ENCODE measurements at places on chromosomes 7 and 10.
A peak's percentile ranks its signal among the peaks of the same experiment; 100 is the strongest.

- DNase-seq = no peak
Observed at GRCh38 chr7:74302745-74303221, 13.6 kb downstream of the CLIP2 start.

DNA sequence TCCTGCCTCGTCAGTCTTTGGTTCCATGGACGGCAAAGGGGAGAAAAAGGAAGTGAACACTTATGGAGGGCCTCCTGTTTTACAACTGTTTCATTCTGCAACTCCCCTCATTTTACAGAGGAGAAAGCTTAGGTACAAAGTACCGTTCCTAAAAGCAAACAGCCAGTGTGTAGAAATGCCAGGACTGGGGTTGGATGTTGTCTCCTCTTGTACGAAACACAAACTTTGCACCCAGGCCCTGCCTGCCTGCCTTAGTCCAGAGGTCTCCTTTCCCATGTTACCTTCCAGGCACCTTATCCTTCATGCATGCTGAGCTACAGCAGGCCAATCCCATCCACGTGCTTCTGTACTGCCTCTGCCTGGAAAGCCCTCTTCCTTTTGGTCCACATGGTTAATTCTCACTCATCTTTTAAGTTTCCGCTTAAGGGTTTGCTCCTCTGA, 86.0 kb downstream of the ICA1 start:
- no peak for DNase-seq

DNA sequence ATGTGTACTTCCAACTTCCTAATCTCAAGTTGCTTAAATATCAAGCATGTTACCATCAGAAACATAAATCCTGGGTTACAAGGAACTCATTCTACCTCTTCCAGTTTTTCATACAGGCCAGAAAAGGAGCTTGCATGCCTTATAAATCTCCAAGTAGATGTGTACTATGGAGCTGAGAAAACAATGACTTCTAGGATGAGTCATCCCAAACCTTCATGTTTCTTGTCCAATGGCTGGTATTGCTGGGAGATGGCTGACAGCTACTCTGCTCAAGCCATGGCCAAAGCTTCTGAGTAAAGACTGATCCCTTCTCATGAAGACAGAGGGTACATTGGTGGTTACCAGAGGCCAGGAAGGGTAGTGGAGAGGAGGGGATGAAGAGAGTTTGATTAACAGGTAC, 8.6 kb downstream of the RAPGEF5 start:
- DNase-seq = no peak

DNA sequence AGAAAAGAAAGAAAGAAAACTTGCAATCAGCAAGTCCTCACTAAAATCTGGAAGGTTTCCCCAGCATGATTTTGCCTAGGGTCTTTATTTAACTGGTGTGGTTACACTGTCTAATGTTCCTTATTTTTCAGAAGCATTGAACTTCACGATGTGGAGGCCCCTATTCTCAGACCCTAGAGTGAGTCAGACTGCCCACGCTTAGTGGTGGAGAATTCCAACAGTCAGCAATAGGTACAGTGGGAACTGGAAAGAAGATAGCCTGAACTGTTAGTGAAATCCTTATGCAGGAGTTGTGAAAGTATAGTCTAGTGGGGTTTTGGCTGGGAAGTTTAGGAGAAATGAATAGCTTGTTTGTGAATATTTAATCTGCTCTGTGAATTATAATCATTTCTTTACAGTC, 115.0 kb downstream of the FZD1 start:
- no peak for DNase-seq

GRCh38 chr7:149831741-149832219, 6.4 kb upstream of the ZNF862 start:
- no peak for DNase-seq

DNA sequence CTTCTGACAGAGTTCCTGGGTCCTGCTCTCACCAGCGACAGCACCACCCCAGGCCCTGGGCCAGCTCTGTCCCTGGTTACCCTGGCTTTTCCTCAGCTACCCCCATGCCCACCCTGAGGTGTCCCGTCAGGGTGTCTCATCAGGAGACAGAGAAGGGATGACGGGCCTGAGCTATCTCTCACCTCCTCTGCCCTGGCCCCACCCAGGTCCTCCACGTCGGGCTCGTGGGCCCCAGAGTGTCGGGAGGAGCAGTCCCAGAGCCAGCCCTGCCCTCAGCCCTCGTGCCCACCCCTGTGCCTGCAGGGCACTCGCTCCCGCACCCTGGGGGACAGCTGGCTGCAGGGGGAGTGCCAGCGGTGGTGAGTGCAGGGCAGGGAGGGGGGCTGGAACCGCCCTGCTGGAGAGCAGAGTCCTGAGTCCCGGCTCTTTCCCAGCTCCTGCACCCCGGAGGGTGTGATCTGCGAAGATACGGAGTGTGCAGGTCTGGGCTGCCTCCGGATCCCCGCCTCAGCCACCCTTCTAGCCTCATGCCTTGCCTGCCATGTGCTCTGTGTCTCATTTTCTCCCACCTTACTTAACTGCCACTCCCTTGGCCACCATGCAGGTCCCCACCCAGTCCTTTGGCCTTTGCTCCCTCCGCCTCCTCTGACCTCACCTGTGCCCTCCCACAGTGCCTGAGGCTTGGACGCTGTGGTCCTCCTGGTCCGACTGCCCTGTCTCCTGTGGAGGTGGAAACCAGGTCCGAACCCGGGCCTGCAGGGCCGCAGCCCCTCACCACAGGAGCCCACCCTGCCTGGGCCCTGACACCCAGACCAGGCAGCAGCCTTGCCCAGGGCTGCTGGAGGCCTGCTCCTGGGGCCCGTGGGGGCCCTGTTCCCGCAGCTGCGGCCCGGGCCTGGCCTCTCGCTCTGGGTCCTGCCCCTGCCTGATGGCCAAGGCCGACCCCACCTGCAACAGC, 16.7 kb upstream of the ZNF862 start:
- DNase-seq = no peak

DNA sequence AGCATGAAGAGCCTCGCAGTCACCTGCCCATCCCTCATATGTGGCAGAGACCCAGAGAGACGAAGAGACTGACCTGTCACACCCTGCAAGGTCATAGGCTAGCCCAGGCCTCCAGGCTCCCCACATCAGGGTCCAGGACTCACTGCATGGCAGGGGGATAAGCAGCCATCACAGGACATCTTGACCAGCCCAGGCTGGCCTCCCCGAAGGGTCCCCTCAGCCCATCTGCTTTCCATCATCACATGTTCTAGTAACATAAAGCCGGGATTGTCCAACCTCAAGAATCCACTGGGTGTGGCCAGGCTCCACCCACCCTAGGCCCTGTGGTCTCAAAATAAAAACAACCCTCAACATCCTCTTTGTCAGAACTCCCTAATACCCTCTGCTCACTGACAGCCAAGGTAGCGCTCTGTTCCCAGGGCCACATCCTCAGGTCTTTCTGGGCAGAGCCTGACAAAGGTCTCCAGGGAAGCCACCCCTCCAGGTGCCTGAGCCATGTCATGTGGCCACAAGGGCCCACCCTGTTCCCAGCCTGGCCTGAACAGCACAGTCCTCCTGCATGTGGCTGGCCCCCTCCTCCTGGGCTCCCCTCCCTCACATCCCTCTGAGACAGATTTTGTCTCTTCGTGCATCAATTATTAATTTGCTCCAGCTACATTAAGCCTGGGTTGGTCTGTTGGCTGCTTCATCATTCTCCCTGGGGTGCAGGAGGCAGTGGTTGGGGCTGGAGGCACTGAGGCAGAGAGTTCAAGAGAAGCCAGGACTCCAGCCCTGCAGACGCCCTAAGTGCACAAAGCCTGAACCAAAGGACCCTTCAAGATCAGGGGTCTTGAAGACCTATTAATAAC, 131.8 kb upstream of the UNC5B start:
- no peak for DNase-seq

DNA sequence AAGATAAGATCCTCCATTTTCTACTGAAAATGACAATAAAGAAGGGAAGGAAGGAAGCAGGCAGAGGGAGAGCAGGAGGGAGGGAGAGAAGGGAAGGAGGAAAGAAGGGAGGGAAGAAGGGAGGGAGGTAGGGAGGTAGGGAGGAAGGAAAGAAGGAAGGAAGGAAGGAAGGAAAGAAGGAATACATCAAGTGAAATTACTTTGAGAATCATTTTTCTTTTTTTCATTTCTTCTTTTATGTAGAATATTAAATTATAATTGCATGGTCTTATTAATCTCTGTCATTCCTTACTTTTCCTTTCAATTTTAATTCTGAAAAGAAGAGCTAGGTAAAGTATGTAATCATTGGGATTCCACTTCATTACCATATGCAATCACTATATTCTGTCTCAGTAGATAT, 97.8 kb downstream of the PLXDC2 start:
- DNase-seq = no peak

GRCh38 chr7:81447351-81447952, 322.4 kb downstream of the HGF start:
- DNase-seq = peak; percentile 69

DNA sequence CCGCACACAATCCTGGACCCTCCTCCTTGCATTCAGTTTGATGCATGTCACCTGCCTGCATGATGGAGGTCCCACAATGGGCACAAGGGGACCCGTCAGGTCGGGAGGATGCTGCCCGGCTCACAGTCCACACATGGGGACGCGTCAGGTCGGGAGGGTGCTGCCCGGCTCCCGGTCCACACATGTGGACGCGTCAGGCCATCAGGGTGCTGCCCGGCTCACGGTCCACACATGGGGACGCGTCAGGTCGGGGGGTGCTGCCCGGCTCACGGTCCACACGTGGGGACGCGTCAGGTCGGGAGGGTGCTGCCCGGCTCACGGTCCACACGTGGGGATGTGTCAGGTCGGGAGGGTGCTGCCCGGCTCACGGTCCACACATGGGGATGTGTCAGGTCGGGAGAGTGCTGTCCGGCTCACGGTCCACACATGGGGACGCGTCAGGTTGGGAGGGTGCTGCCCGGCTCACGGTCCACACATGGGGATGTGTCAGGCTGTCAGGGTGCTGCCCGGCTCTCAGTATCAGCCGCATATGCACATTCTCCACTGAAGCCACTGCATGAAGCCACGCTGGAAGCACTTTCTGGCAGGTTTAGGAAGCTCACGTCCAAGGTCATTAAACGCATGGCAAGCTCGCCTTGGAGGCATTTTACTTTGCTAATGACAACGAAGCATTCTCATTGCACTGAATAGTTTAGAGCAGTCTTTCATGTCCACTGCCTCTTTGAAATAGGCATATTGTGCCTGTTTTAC, 50.3 kb downstream of the DIP2C start:
- DNase-seq = no peak

- no peak for DNase-seq
Observed at GRCh38 chr7:33155811-33156210, 26.4 kb downstream of the BBS9 start.

- DNase-seq = peak; percentile 68
Observed at GRCh38 chr7:75639071-75639885, 99.5 kb downstream of the HIP1 start.

GRCh38 chr10:50396491-50397311, 145.4 kb upstream of the ASAH2 start:
- no peak for DNase-seq

DNA sequence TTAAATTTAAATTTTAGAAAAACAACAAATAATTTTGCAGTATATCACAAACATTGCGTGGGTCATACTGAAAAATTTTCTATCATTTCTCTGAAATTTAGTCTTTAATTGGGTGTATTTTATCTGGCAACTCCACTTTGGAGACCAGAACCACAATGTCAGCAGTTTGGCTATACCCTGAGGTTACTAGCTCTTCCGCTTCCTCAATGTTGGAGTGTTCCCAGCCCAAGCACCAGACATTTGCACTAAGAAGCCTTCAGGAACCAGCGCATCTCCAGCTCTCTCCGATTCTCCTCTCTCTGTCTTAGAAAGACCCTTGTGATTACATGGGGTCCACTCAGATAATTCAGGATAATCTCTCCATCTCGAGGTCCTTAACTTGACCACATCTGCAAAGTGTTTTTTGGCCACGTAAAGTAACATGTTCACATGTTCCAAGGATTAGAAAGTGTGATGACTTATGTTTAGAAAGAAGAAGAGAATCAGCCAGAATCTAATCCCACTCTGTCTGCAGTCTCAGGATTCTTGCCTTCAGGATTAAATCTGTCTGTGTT, 43.1 kb upstream of the ADRB1 start:
- DNase-seq = no peak

DNA sequence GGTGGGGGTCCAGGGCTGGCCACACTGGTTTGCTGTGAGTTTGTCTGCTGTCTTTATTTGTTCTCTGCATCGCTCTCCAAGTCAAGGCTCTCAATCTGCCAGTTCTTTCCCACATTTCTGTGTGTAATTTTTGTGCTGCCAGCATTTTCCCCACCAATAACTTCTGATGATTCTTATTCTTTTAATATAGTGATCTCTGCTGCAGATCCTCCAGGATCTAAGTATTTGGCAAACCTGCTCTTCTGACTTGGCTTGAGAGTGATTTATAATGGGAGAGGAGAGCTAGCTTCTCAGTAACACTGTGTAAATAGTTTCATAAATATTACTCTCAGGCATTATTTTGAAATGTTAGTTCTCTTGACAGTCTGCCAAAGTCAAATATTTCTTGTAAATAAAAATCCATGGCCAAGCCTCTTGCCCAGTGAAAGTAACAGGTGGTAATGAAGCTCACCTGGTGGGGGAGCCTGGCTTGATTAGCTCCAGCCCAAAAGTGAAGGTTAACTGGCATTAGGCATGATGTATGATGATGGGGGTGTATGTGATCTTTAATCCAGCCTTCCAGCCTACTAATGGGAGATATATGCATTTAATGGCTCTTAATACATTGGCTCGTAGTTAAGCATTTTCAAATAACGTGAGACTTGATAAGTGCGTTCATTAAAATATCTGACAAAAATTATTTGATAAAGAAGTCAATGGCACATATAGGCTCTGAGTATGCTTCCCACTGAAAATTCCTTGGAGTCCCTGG, 1055.9 kb downstream of the KCNMA1 start:
- DNase-seq = no peak

DNA sequence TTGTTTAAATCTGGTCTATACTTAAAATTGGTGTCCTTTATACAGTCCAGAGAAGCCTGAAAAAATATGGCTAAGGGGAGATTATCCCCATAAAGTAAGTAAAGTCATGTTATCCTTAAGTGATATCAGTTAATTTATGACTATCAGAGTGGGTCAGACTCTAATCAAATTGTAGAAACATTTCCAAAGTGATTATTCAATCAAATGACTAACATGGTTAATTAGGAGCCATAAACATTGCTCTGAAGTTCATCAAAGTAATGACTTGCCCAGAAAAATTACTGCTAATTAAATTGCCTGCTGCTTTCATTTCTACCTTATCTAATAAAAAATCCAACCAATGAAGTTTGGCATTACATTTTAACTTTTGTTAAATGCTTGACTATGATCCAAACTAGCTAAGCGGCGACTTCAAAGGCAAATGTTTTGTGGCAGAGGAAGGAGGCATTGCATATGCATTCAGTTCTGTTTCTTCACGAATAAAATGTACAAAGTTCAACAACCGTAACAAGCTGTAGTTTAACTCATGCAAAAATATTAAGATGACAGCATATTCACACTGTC, 76.7 kb downstream of the ETV1 start:
- no peak for DNase-seq

- DNase-seq = no peak
Observed at GRCh38 chr7:42694894-42695507, 216.9 kb downstream of the C7orf25 start.

- DNase-seq = no peak
Observed at GRCh38 chr10:44980309-44981171, 1.9 kb upstream of the DEPP1 start.
